ENCODE measurements at places on chromosomes 3 and 15. TPM values are rescaled to one million over a fixed set of nuclear protein-coding genes. Genes with fewer than 3 reads are reported as not detected.

Gene ZSCAN2
- total RNA-seq = 9.1 TPM

Gene PLCD1
- 2.4 TPM for total RNA-seq

Gene IL17RE
- 0.51 TPM for total RNA-seq

Gene CCDC71
- 30.3 TPM for total RNA-seq

All from GM12878 (cell line).